ENCODE measurements at places on chromosomes 6 and 20. TPM values are rescaled to one million over a fixed set of nuclear protein-coding genes. Genes with fewer than 3 reads are reported as not detected.

Gene ADGB
- total RNA-seq = not detected

Gene LPIN3
- total RNA-seq = 12.7 TPM

Gene NHSL1
- total RNA-seq = 13.3 TPM

Gene CD109
- total RNA-seq = 20.4 TPM

Gene LAMA2
- 91.5 TPM for total RNA-seq

All from posterior vena cava (tissue), 2 donors.